ENCODE measurements at places on chromosomes 6 and 20.
A peak's percentile ranks its signal among the peaks of the same experiment; 100 is the strongest.

- no peak for DNase-seq
Observed at GRCh38 chr20:2778602-2779321, 21.7 kb downstream of the CPXM1 start.

GRCh38 chr6:149859368-149859767 is 4.8 kb downstream of the LRP11 start:
- DNase-seq, result peak; percentile 72

GRCh38 chr20:31869942-31870725 is at the start of the genes DUSP15 and TTLL9:
Gene DUSP15, minus strand, starts transcription at chr20:31870527. Its CDS starts 190 bp downstream, at chr20:31870337.
Gene TTLL9, plus strand, starts transcription at chr20:31870634. Its CDS starts 493 bp downstream, at chr20:31871127.
- no peak for DNase-seq

DNA sequence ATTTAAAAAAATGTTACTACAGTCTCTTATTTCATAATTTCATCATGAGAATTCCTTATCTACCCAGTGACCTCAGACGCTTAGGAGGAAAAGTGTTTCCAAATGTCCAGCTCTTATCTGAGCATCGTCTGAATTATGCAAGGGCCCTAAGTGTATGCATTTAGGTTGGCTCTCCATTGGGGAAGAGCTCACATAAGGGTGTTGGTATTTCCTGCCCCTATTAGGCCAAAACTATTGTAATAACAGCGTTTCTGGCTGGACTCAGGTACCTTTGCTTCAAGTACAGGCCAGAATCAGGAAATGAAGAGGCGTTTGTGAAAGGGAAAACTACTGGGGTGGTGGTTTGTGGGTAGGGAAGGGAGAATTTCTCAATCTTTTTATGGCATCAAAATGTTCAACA is 40.4 kb upstream of the SGK1 start:
- peak; percentile 61 for DNase-seq

GRCh38 chr20:46590443-46590842 is 40.0 kb upstream of the OCSTAMP start:
- DNase-seq, result no peak

DNA sequence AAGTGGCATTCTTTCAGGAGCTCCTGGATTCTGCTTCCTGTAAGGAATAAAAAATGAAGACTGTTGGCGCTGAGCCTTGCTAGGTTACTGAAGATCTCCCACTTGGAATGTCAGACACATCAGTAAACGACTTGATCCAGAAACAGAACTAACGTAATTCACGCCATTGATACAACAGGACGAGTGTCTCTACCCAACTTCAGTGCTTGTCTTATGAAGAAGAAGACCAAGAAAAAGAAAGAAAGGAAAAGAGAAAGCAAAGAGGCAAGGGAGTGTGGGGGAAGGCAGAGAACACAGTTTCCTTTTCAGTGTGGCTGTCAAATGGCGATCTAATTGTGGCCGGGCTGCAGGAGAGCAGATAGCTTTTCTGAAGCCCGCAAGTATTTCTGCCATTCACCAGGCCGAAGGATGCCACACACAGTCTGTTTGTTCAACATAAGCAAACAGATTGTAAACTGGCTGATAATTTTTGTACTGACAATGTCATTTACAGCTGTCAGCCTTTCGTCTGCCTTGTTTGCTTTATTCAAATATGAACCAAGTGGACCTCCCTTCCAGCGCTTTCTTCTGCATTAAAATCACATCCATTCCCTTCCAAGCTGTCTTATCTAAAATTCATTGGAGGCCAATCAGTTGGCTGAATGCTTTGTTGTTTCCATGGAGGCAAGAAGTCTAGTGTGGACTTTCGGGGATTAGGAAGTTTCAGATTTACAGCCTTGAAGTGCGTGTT is 180.6 kb downstream of the FOXA2 start:
- no peak for DNase-seq

- DNase-seq, result no peak
Observed at GRCh38 chr20:50392138-50392866, 117.9 kb upstream of the PTPN1 start.

DNA sequence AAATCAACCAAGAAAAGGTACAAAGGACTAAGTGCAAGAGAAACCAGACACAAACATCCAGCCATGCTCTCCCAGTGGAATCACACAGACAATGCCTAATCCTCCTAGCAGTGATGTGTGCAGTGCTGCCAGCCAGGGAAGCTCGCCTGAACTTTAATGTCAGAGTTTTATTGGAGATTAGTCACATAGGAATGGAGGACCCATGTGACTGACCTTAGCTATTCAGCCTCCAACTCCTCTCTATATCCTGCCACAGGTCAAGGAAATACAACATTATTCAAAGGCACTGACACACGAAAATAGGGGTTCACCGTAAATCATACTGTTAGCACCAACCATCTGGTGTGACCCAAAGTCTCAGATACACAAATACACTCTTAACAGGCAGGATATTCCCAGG is 684.6 kb downstream of the DOK5 start:
- DNase-seq, result no peak

- DNase-seq, result no peak
Observed at GRCh38 chr20:16563066-16563806, 10.0 kb downstream of the KIF16B start.

GRCh38 chr6:151060096-151060765 is 179.5 kb upstream of the AKAP12 start:
- peak; percentile 95 for DNase-seq

- no peak for DNase-seq
Observed at GRCh38 chr6:150420428-150420827, 51.6 kb downstream of the IYD start.

DNA sequence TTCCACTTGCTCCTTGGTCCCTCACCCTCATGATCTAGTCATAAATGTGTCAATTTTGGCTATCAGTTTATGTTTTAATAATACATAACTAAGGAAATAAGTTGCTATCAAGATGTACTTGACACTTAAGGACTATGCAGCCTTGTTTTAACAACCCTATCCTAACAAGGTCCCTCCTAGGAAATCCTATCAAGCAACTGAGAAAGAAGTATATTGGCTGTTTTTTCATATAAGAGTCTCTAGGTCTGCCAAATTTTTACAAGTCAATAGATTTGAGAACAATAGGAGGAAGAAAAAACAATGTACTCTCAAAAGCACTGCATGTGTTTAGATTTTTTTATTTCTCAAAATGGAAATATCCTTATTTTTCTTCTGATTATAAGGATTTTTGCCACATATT is 14.7 kb downstream of the FILIP1 start:
- DNase-seq, result no peak

GRCh38 chr20:40607927-40608326 is 81.1 kb downstream of the MAFB start:
- DNase-seq, result no peak

GRCh38 chr6:88171312-88171711 is 5.2 kb upstream of the CNR1 start:
- DNase-seq, result no peak

DNA sequence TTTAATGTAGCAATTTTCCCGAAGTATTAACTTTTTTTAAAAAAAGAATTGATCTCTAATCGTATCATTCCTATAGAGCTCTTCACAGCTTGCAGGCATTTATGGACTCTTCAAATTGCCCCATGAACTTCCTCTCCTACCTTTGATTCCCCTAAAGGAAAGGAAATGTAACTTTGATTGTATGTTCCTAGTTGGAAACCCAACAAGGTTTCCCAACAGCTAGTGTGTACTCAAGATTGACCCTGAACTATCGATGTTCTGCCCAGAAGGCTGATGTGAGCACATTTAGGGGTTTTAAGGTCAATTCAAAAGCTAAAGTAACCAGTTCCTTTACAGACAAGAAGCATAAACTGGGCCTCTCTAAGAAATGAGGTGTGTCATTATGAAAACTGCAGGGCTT is 491.7 kb downstream of the PTPRT start:
- no peak for DNase-seq

- DNase-seq, result no peak
Observed at GRCh38 chr6:136184738-136185137, 65.4 kb downstream of the MTFR2 start.

DNA sequence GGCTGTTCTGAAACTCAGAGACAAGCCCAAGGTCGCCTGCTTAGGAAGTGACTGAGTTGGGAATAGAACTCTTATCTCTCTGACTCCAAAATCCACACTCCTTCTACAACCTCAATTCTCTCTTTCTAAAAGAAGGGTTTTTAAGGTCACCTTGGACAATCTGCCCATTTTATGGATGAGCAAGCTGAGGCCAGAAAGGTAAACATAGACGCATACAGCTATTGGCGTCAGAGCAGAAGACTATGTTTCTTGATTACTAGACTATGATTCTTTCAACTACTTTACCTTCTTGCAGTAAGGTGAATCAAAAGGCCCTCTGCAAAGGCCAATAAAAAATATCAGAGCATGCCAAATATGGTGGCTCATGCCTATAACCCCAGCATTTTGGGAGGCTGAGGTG is 276.6 kb downstream of the CLIC5 start:
- no peak for DNase-seq

DNA sequence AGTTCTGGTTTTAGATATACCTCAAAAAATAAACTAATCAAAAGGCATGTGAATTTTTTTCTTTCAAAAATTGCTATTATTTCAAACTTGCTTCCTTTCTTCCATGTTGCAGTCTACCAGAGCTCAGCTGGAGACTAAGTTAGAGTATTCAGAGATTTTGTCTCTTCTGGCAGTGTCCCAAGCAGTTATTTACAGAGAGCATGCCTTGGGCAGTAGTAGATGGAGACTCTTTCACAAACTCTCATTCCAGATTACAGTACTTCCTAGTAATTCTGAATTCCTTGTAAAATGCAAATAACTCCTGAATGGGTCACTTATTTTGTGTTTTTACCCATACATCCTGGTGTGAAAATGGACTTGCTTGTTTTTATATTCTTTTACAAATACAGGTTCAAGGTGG is 703.4 kb downstream of the EPHA7 start:
- DNase-seq, result no peak

DNA sequence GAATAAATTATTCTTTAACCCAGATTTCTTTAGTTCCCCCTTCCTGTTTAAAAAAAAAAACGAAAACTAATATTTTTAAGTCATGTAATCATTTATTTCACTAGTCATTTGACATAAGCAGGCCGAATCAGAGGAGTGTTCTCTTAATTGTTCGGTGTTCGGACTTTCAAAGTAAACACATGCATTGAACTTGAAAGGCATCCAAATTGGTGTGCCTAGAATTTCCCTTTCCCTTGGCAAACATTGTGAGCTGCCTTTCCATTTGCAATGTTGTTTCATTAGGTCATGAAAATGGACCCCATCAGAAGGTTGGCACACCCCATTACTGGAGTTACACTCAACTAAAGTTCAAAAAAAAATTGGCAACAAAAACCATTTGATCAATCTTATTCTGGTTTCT is 283.0 kb upstream of the MARCKS start:
- no peak for DNase-seq

DNA sequence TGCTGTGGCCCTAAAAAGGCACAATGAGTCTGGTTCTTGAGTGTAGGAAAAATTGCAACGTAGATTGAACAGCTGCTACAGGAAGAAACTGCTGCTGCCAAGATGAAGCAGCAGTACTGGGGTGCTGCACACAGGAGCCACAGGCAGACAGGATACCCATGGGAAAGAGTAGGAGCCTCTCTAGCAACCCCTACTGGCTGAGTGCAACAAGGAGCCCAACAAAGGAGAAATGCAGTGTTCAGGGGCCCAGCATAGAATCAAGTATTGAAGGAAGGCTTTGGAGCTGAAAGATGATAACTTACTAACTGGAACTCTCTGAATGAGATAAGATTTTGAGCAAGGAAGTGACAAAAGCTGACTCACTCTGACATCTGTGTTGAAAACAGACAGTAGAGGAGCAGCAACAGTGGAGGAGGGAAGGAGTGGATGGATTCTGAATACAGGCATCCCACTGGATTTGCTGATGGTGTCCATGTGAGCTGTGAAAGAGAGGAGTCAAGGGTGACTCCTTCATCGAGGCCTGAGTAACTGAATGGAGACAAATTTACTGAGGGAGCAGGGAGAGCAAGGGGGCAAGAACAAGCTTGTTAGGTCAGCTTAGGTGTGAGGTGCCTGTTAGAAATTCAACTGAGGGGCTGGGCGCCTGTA is 534.7 kb upstream of the JARID2 start:
- DNase-seq, result peak; percentile 91

GRCh38 chr6:106003268-106003987 is 82.7 kb upstream of the PRDM1 start:
- no peak for DNase-seq

- DNase-seq, result no peak
Observed at GRCh38 chr6:119224095-119224701, 125.4 kb downstream of the MAN1A1 start.

DNA sequence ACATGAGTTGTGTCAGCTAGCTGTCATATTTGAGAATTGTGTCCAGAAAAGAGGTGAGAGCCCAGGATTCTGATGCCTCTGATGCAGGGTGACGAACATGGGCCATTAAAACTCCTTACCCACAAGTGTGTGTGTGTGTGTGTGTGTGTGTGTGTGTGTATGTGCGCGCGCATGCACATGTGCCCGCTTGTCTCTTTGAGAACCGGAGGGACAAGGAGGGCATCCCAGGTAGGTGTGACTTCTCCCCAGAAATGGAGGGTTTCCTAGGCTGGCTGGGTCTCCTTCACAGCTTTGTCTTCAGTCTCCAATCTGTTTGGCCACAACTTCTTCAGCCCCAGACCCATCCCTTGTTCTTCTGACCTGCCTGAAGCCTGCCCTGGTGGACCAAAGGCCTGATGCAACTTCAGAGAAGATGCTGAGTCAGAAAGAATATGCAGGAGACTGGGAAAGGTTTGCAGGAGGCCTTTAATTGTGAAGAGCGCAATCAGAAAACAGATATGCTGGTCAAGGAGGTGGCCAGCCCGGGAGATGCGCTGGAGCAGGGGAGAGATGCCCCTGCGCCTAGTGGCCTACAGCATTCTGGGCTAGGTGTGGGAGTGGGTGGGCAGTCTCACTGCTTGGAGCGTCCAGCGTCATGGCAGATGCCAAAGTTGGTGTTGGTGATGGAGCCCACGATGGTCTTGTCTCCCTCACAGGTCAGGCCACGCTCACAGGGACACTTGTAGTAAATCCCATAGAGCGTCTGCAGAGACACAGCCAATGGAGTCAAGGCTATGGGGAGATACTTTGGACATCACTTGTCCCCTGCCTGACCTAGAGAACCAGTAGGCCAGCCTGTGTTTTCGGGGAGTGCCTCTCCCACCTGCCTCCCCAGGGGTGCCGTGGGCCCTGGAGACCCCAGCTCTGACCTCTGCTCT is 2.3 kb downstream of the CLPS start:
- no peak for DNase-seq

- no peak for DNase-seq
Observed at GRCh38 chr20:21203088-21203656, 77.3 kb downstream of the KIZ start.

GRCh38 chr20:25160467-25160866 is 35.0 kb upstream of the ENTPD6 start:
- DNase-seq, result no peak

DNA sequence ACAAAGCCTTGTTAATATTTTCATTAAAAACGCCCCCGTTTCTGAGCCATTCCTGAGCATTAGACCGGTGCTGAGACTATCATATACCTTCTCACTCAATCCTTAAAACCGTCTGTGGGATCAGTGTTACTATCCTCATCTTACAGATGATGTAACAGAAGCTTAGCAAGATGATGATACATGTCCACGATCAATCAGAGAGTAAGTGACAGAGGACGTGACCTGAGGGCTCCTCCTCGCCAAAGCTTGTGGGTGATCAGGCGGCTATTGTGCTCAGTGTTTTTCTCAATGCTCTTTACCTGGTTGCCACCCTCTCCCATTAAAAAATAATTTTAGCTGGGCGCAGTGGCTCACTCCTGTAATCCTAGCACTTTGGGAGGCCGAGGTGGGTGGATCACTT is 113.1 kb downstream of the MTHFD1L start:
- no peak for DNase-seq

- no peak for DNase-seq
Observed at GRCh38 chr6:149474108-149474935, 10.5 kb downstream of the ZC3H12D start.

GRCh38 chr6:12751694-12752325 is 35.2 kb downstream of the PHACTR1 start:
- peak; percentile 63 for DNase-seq

Data from EL (cell line).